ENCODE measurements at places on chromosomes 11 and 22. TPM values are rescaled to one million over a fixed set of nuclear protein-coding genes. Genes with fewer than 3 reads are reported as not detected.

MS4A15 gene
- not detected for total RNA-seq

UPK3A gene
- not detected for total RNA-seq

ADM2 gene
- total RNA-seq: not detected

GLYATL2 gene
- 4.8 TPM for total RNA-seq

OR8G5 gene
- not detected for total RNA-seq

CAPN1 gene
- total RNA-seq: 64.6 TPM

NRIP3 gene
- total RNA-seq: 49.1 TPM

OR8G1 gene
- total RNA-seq: not detected

TMEM25 gene
- 40.1 TPM for total RNA-seq

OR51G1 gene
- not detected for total RNA-seq

ACTN3 gene
- total RNA-seq: 0.23 TPM

UBQLN3 gene
- total RNA-seq: 0.46 TPM

SAA1 gene
- not detected for total RNA-seq

PRODH gene
- 10.1 TPM for total RNA-seq

CASP5 gene
- not detected for total RNA-seq

RTCB gene
- total RNA-seq: 81.4 TPM

KDM4D gene
- 2.5 TPM for total RNA-seq

HMBS gene
- 6.7 TPM for total RNA-seq

Data from diencephalon (tissue), 1 donor.